Stimulated activated CD8-positive, alpha-beta memory T cell treated with anti-CD3 and anti-CD28 coated beads, Interleukin-7, amount 100 ng/mL, for 1 hour (primary cell): ENCODE measurements at places on chromosomes 7 and 10.

DNA sequence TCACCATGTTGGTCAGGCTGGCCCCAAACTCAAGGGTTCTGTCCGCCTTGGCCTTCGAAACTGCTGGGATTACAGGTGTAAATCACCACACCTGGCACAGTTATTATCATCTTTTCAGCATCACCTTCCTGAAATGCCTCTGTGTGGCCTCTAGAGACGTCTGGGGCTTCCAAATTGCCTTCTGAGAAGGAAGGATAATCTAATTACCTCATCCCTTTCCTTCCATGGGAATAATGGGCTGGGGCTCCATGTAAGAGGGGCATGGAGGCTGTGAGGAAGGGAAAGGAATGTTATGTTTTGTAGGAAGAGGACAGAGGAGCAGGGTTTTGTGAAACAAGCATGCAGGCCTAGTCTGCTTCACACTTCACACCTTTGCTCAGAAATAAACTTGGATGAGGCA is 22.2 kb upstream of the PODXL start:
- DNase-seq, result no peak

DNA sequence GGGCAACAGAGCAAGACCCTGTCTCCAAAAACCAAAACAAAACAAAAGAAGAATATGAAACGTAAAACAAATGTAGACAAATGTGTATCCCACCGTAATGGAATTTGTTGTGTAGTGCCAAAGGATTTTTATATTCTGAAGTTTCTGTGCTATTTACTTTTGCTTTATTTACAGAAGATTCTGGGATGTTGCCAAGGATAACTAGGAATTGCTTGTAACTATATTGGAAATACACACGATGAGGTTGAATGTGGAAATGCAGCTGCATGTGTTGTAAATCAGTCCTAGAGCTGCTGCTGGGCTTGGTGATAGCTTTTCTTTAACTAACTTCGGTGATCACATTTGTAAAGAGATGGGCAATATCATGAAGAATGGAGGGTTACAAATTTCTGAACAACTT is 39.5 kb downstream of the GALNT17 start:
- DNase-seq, result no peak

- no peak for DNase-seq
These were observed 12.2 kb upstream of the GIMAP7 start for GRCh38 chr7:150502519-150502918.

DNA sequence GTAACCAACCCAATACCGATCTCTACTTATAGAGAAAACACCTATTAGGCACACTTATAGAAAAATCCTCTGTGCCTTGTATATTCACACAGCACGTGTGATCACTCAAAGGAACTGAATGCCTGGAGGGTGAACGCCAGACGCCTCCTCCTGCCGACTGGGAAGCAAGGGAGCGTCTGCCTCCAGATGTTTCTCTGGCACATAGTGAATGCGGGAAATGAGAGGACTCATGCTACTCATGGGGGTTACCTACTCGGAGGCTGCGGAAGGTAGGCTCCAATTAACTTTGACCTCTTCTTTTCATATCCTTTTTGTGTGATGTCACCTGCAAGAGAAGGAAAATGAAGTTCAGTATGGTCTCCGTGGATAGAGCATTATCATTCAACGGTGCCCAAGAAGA is 203.3 kb downstream of the DIP2C start:
- DNase-seq, result no peak

GRCh38 chr7:80435521-80435920 is 76.3 kb downstream of the GNAT3 start:
- DNase-seq, result no peak

GRCh38 chr7:4888161-4888560 is 4.6 kb upstream of the RADIL start:
- DNase-seq, result no peak

GRCh38 chr7:5665094-5666025 is 116.1 kb downstream of the RNF216 start:
- DNase-seq, result peak; percentile 25

DNA sequence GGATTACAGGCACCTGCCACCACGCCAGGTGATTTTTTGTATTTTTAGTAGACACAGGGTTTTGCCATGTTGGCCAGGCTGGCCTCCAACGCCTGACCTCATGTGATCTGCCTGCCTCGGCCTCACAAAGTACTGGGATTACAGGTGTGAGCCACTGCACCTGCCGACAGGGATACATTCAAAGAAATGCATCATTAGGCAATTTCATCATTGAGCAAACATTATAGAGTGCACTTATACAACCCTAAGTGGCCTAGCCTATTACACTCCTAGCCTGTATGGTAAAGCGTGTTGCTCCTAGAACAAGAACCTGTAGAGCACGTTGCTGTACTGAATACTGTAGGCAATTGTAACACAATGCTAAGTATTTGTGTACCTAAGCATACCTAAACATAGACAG is 350.3 kb downstream of the GALNT17 start:
- DNase-seq, result no peak

DNA sequence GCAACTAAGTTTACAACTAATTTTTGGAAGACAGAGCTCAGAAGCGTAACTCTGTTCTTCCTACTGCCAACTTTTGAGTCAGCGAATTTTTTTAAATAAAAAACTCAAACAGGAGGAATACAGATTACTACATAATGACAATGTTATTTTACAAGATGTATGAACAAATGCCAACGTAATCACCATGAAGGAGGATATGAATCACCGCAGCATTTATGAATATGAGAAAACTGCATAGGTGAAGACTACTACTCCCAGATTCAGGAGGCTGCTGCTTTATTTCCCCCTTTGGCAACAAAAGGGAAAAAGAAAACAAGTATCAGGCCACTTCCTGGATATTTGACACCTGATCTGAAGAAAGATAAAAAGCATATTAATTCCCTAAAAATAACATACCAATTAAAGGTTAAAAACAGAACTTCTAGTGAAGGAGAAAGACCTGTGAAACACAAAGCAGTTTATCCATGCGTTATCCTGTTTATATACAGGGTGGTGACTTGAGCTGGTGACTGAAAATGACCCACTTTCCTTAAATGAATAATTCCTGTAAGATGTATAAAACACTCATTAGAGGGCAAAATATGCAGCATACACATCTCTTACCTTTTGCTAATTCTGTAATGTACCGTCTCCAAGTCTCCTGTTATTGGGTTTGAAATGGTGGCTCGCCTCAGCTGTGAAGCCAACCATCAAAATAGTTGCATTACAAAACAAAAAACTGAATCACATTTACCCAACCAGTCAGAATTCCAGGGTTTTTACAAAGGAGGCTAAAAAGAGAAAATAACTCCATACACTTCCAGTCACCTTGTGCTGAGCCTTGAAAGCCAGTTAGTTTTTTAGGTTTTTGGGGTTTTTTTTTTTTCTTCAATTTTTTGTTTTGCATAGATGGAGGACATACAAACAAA is 52.0 kb downstream of the P4HA1 start:
- DNase-seq, result no peak

GRCh38 chr10:52965938-52966401 is 193.4 kb upstream of the MBL2 start:
- no peak for DNase-seq

DNA sequence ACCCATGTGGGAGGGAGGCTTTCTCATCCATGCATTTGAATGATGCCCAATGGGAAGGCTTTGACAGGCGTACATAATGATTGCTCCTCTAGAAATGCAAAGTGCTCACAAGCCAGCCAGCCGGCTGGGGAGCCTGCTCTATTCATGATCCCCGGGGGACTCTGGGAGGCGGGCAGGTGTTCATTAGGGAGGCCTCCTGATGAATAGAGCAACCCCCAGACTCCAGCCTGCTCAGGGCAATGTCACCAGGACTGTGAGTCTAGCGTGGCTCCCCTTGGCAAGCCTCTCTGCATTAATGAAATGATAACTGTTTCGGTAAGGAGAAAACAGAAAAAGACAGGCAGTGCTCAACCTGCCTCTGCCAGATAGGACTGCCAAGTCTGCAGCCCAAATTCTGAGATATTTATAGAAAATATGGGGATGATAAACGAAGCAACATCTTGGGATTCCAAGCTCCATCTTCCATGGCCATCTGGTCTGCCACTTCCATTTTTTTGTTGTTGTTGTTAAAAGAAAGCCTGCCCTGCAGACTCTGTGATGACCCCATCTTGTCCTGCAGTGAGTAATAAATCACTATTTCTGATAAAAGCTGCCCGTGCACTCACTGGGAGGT is 236.4 kb downstream of the PRPF18 start:
- DNase-seq, result no peak

DNA sequence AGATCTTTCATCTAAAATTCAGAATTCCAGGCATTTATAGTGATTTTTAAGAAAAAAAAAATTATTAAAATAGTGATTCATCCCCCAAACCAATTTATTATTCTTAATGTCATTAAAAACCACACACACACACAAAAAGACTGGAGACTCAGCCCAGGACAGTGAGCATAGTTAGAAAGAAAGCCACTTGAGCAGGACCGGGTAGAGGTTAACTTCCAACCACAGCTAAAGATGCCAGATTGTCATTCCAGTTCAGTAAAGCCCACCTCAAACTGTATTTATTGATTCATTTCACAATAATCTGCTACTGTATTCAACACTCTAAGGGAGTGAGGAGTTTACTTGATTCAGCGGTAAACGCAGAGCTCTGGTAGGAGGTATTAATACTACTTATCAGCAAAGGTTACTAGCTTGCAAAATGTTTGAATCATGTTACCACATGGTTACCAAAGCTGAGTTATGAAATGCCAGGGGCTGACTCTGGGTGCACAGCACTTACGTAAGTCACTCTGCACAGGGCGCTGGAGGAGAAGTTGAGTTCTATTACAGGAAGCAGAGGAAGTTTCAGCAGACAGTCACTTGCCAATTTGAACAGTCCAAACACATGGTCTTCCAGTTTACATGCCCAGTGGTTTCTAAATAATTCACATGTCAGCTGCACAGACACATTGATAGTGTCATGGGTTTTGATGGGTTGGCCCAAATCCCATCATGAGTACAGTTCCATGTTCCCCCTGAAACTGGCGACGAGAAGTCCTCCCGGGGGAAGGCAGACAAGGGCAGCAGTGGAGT is 64.6 kb downstream of the KLF6 start:
- no peak for DNase-seq

DNA sequence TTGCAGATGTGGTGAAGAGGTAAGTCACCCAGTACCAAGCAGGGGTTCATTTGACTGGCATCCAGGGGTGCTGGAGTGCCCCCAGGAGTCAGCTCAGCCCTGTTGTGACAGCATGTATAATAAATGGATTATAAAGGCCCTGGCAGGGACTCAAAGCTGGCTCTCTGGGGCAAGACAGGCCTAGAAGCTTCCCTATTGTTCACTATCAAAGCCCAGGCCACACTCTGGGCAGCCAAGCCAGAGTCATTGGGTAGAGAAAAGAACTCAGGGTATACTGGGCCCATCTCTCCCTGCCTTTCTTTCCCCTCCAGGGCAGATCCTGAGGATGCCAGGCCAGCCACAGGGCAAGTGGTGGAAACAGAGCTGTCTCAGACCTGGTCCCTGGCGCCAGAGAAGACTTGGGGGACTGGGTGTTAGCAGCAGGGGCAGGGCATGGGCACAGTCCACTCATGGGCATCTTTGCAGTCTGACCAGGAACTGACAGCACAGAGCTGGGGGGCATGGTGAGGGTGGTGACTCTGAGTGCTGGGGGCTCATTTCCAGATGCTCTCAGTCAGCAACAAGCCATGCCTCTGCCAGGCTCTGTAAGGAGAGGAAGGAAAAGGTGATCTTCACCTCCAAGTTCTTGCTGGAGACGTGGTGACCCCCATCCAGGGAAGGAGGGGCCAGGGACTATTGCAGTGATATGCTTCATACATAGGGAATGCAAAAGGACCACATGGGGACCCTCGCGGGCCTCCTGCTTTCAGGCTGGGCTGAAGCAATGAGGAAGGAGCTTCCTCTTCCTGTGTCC is 11.7 kb downstream of the RBP3 start:
- no peak for DNase-seq

GRCh38 chr7:87853237-87853864 is 22.8 kb downstream of the SLC25A40 start:
- DNase-seq, result no peak

DNA sequence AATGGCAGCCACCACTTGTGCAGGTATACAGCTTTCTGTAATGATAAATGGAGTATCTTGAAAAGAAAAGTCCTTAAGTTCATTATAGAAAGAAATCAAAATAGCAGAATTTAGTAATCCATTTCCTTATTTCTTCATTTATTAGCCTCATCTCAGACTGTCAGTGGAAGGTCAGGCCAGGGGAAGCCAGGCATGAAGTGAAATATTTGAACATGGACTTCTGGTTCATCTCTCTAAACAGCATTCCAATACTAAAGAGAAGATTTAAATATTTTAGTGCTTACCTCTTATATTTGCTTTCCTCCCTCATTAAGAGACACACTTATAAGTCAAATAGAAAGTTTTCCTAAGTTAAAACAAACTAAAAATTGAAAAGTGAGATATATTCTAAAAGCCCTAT is 26.8 kb downstream of the TRDMT1 start:
- DNase-seq, result no peak
